ENCODE measurements at places on chromosomes 3 and 15.

DNA sequence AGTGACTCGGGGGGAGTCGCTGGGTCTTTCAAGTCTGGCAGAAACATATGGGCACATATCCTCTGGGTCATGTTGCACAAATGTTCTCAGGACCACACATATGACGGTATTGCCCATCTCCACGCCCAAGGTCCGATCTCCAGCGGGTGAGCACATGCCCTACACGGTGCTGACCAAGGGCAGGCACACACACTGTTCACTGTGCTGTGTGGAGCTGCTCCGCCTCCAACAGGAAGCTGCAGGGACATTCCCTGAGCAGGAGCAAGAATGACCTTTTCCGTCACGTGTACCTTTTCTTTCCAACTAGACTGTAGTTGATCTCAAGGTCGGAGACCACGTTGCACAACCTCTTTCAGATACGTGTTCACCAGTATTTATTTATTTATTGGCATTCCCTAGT is 41.7 kb upstream of the B3GNT5 start:
- H3K27me3 ChIP-seq, result no peaks in the 10 kb centered on the region
- no peaks in the 10 kb centered on the region for H3K4me1 ChIP-seq
- no peak for DNase-seq

DNA sequence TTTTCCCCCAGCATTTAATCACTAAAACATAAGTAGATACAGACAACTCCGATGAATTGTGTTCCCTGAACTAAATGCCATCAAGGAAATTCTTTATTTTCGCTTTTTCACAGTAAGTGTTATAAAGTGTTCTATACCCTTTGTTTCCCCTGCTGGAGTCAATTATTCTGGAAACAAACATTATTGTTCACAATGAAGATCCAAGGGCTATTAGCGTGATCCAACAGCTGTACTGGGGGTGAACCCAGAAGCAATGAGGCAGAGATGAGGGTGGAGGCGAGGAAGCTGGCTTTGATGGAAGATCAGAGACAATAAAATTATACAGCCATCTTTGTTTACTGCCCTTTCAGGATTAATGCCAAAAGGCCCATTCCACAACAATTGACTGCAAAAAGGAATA is 250.3 kb upstream of the IGF1R start:
- H3K27me3 ChIP-seq, result peaks cover 6% of the 10 kb centered on the region
- no peak for DNase-seq
- H3K36me3 ChIP-seq, result no peaks in the 10 kb centered on the region
- H3K27ac ChIP-seq, result no peak overlapping the region
- no peaks in the 10 kb centered on the region for H3K4me1 ChIP-seq

GRCh38 chr15:48337607-48338006 is 6.4 kb downstream of the DUT start:
- no peaks in the 10 kb centered on the region for H3K27me3 ChIP-seq
- H3K27ac ChIP-seq, result no peak overlapping the region
- H3K4me1 ChIP-seq, result peaks cover 2% of the 10 kb centered on the region

- H3K36me3 ChIP-seq, result no peaks in the 10 kb centered on the region
- H3K4me1 ChIP-seq, result no peaks in the 10 kb centered on the region
- no peak overlapping the region for H3K4me3 ChIP-seq
- no peaks in the 10 kb centered on the region for H3K27me3 ChIP-seq
- H3K27ac ChIP-seq, result no peak overlapping the region
- no peak for DNase-seq
Observed at GRCh38 chr3:98695796-98696195, 67.3 kb upstream of the ST3GAL6 start.

Measured in CD4-positive, alpha-beta T cell (primary cell).